Renal cortical epithelial cell (primary cell): ENCODE measurements at places on chromosomes 1 and 21. TPM values are rescaled to one million over a fixed set of nuclear protein-coding genes. Genes with fewer than 3 reads are reported as not detected.
A peak's percentile ranks its signal among the peaks of the same experiment; 100 is the strongest.

- DNase-seq = no peak
Observed at GRCh38 chr21:21085206-21085605, 87.0 kb downstream of the NCAM2 start.

GRCh38 chr1:87355894-87356293 is 27.2 kb downstream of the LMO4 start:
- DNase-seq = no peak

DNA sequence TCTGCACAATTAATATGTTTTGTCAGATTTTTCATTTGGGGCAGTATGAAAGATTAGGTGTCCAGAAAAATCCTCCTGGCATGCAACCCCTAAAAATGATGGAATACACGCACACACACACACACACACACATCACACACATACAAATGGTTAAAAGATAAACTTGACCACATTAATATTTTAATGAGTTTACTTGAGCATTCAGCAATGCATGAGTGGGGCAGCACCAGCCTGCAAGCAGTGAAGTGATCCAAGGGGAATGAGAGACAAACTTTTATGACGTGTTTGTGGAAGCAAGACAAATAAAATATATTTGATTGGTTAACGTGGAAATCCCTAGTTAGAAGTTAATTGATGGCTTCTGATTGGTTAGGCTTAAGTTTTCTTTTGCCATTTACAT is 29.1 kb upstream of the SOAT1 start:
- DNase-seq = peak; percentile 3

NT5C1A gene
- 0.94 TPM in 1 of 2 replicates, not detected in the other for total RNA-seq

ALX3 gene
- not detected in 2 replicates for total RNA-seq

TTC13 gene
- 11.5 and 12.2 TPM in 2 replicates for total RNA-seq

- no peak for DNase-seq
Observed at GRCh38 chr1:40651138-40651857, 14.2 kb downstream of the RIMS3 start.

GRCh38 chr1:3604468-3604974 is 6.8 kb downstream of the MEGF6 start:
- DNase-seq = no peak

KRTAP13-2 gene
- total RNA-seq = not detected in 2 replicates

DNA sequence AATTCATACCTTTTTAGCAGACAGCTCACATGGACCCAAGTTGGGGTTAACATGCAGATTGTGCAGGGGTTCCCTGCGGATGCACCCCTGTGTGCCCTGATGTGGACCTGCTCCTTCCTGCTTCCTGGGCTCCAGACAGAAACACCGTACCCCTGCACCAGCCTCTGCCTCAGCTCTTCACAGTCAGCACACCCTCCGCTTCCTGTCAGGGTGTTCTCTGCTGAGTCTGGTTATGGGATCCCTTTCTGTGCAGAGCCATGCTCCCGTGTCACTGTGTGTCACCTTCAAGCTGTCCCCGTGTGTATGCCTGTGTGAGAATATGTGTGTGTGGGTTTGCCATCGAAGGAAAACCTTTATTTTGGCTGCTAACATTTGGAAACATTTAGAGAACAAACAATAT is 48.7 kb upstream of the KCNJ15 start:
- DNase-seq = no peak

LAMC2 gene
- total RNA-seq = 128 and 1,305 TPM in 2 replicates

GRCh38 chr1:14615549-14616218 is 17.2 kb downstream of the KAZN start:
- DNase-seq = no peak
